Fibroblast of skin of right quadriceps (primary cell): ENCODE measurements at places on chromosomes 7 and 10.
A peak's percentile ranks its signal among the peaks of the same experiment; 100 is the strongest.

DNA sequence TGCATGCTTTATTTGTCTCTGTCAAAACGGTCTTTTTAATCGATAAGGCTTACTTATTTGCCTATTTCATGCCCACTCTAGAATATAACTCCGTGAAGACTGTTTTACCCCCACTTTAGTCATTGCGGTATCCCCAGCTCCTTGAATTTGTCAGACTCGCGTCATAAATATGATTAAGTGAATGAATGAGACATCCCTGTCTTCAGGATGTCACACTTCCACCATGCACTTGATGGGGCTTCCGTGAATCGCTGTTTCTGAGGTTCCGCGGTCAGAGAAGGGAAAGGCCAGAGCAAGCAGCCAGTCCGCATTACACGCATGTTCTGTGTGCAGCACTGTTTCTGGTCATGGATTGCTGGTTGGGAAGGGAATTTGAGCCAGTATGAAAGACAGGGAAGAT is 138.8 kb downstream of the CELF2 start:
- DNase-seq: no peak

GRCh38 chr7:69813637-69814240 is 215.5 kb downstream of the AUTS2 start:
- DNase-seq: no peak

DNA sequence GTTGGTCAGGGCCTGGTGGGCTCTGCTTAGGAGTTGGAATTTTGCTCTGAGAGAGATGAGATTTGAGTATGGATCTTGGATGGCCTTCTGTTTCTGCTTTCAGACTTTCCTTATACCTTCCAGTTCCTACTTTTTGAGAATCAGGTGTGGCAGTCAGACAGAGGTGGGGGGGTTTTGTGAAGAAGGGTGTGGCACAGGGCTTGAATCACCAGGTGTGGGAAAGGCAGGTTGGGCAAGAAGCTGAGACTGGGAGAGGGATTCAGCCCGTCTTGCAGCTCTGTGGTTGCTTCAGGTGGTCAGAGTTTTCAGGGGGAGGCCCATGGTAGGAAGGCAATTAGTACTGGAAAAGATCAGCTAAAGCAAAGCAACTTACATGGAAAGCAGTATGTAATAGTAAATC is 340.2 kb downstream of the LRMDA start:
- no peak for DNase-seq

GRCh38 chr10:3027866-3028265 is 39.5 kb upstream of the PFKP start:
- DNase-seq: no peak

- DNase-seq: no peak
Measured at GRCh38 chr7:91929463-91929862, 11.2 kb upstream of the AKAP9 start.

DNA sequence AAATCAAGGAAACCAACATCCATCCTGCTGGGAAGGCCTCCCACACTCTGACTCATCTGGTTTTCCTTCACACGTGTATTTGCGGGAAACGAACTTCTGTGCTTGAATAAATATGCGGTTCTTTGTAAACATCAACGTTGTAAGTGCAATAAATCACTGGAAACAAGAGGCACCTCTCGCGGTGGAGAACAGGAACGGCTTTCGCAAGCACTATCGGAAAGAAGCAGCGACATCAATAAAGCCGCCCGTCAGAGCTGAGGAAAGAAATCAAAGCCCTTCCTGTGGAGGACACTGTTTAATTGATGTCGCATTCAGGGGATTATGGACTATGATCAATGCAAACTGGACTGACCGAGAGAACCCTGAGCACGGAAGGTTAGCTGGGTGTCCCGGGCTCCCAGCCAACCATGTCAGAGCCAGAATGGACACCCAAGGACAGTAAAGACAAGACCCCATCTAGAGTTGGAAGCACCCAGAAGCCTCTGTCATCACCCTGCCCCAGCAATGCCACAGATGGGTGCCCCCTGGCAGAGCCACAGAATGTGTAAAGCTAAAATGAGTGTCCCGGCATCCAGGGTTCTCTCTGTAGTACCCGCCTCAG is 37.6 kb downstream of the OAT start:
- no peak for DNase-seq

DNA sequence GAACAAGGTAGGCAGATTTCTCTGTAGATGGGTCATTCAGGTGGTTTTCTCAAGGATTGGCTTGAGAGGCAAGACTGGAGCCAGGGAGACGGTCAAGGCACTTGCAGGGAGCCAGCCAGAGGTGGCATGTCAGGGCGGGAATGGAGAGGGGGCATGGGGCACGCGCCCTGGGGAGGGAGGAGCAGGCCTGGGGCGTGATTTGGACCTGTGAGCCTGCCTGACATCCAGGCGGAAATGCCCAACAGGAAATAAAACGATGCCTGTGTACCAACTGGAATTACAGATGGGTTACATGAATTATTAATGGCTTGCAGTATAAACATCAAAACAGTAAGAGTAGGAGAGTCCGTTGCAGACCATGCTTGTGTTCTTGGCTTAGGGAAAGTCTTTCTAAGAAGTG is 8.6 kb upstream of the SUN1 start:
- DNase-seq: no peak

- DNase-seq: peak; percentile 99
Measured at GRCh38 chr7:116316838-116317628, 106.7 kb downstream of the TES start.

- no peak for DNase-seq
Measured at GRCh38 chr10:12849319-12850181, 152.0 kb downstream of the CCDC3 start.

- DNase-seq: no peak
Measured at GRCh38 chr10:21079330-21079658, 182.2 kb upstream of the NEBL start.

GRCh38 chr7:33400214-33400538 is 270.8 kb downstream of the BBS9 start:
- no peak for DNase-seq

- no peak for DNase-seq
Measured at GRCh38 chr10:86221442-86222335, 144.9 kb downstream of the GRID1 start.

GRCh38 chr7:44395067-44395466 is 69.7 kb upstream of the CAMK2B start:
- DNase-seq: no peak

DNA sequence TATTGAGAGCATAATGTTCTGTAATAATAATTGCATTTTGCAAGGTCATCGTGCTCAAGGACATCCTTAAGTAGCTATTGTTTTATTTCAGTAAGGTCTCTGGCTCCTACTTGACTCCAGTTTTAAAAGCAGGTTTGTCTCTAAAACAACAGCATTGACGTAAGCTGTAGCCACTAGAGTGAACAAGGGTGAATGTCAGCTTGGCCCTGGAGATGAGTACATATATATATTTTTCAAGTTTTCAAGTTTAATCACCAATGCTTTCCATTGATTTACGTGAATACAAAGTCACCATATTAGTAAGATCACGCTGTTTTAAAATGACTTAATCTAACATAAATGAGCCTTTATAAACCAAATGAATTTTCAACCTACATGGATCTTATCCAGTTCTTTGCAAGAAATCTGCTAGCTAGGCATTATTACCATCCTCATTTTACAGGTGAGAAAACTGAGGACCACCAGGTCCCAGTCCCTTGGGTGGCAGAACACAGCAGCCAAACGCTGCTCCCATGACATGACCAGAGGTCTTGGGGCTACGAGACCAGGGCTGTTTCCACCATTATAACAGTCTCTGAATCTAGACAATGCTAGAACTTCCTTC is 57.2 kb upstream of the ELMO1 start:
- DNase-seq: no peak

- DNase-seq: no peak
Measured at GRCh38 chr10:61329854-61330253, 123.3 kb downstream of the TMEM26 start.

- peak; percentile 86 for DNase-seq
Measured at GRCh38 chr7:44637788-44638594, 31.6 kb downstream of the OGDH start.

GRCh38 chr10:129063877-129064276 is 403.2 kb upstream of the MGMT start:
- no peak for DNase-seq

GRCh38 chr7:81719865-81720264 is 50.0 kb downstream of the HGF start:
- no peak for DNase-seq

DNA sequence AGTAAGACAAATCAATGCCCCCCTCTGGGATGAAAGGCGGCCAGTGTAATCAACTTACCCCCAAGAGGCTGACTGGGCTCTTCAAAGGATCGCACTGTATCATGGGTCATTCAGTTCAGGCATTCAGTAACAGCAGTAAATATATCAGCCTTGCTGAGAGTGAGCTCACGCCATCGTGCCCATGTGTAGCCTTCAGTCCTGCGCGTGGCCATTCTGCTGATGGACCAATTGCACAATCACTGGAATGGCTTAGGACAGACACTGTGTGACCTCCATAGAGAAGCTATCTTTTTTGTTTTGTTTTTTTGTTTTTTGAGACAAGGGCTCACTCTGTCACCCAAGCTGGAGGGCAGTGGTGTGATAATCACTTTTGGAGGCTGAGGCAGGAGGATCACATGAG is 9.1 kb upstream of the PRKRIP1 start:
- DNase-seq: no peak

DNA sequence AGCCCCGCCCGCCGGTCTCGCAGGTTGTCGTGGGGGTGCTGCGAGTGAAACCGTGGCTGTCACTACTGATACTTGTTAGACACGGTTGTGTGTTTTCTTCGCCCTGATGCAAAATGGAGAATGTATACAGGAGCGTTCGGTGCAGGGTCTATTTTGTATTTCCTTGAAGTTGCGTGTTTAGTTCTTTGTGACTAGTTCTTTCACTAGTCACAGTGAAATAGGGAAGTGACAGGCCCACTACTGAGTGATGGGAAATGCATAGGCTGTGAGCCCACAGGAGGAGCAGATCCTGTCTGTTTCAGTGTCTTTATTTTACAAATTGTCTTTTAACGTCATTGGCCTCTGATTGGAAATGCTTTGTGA is 675 bp downstream of the ABRAXAS2 start:
- DNase-seq: no peak

DNA sequence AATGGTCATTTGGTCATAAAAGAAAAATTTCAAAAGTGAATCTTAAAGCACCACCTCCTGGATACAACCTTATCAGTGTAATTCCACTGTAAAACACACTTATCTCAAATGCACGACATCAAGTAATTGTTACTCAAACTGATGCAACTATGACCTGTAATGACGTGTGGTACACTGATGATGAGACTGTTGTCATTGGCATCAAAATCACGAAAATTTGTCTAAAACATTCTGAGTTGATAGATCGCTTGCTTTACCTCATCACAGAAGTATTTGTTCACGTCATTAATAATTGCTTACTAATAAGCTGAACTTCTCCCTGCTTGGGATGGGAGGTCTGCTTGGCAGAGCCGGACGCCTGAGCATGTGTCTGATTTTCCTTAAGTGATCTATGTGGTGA is 221.8 kb upstream of the KLF6 start:
- DNase-seq: no peak

DNA sequence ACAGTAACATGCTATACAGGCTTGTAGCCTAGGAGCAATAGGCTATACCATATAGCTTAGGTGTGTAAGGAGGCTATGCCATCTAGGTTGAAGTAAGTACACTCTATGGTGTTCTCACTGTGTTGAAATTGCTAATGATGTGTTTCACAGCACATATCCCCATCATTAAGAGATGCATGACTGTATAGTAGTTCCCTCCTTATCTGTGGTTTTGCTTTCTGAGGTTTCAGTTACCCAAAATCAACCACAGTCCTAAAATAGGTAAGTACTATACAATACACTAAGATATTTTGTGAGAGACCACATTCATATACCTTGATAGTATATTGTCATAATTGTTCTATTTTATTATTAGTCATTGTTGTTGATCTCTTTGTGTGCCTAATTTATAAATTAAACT is 12.7 kb downstream of the FZD1 start:
- DNase-seq: no peak

DNA sequence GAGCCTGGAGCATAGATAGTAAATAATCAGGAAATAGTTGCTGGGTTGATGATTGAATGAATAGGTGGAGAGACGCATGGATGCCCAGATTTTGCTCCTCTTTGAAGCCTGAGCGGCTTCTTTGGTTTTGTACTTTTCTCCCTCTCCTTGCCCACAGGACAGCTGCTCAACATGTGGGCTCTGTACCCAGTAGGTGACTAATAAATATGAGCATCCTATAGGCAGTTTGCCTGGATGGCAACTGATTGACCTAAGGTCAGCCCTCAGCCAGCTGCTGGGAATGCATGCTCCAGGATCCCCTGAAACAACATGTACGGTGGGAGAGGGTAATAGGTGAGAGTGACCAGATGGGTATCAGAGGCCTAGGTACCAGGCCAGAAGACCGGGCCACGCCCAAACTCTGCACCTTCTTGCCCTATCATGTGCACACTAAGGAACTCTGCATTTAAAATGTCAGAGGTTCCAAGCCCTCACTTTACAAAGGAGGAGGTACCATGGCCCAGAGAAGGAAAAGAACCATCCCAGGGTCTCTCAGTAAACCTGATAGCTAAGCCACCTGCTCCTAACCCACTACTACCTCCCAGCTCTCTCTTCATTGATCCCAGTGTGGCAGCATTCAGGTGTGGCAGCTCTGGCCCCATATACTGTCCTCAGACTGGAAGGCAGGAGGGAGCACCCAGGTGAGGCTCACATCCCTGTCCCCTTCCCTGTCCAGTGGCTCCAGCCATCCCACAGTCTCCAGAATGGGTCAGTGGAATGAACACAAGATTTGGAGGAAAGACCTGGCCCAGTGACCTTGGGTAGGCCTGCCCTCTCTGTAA is 2.7 kb upstream of the ZCCHC24 start:
- no peak for DNase-seq

DNA sequence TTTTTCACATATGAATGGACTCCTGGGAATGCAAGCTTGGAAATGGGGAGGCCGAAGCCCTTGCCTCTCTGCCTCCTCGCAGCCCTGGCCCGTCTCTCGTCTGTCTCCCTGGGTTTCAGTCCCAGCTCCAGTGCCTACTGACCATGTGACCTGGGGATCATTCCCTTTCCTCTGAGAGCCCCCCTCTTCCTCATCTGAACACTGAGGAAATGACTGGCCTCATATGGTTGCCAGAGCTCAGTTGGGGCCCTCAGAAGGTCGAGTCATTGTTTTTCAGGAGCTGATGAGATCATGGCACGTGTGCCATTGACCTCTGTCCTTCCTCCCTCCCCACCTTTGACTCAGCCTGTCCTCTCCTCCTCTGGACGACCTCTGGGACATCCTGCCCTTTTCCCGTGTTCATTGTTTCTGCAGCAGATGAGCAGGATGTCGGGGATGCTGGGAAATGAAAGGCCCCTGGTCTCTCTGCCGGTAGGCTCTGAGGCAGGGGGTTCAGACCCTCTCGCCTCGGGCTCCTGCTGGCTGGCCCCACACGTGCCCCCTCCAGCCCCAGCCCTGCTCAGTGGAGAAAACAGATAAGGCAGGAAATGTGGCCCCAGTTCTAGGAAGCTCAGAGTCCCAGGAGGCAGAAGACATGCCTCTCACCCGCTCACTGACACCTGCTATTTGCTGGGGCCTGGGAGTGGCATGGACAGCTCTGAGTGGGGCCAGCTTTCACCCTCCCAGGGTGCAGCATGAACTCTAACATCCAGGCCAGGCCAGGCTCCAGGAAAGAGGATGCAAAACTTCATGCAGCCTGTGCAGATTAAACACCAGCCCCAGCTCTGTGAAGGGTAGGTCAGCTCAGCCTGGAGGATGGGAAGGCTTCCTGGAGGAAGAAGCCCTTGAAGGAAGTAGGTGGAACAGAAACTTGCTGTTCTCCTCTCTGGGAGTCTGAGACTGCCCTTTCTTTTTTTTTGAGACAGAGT is 8.3 kb upstream of the PPP1R35 start:
- DNase-seq: peak; percentile 52
